Fibroblast of skin of right biceps (primary cell): ENCODE measurements at places on chromosomes 4 and X.

GRCh38 chrX:138986866-138987265, 275.3 kb upstream of the FGF13 start:
- no peak for DNase-seq

DNA sequence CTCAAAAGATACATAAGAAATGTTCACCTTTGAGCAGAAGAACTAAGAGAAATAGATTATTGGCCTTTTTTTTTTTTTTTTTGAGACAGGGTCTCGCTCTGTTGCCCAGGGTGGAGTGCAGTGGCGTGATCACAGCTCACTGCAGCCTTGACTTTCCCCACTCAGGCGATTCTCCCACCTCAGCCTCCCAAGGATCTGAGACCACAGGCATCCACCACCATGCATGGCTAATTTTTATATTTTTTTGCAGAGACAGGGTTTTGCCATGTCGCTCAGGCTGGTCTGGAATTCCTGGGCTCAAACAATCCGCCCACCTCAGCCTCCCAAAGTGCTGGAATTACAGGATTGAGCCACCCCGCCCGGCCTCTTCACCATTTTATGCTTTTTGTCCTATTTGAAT, 2.9 kb upstream of the TLR6 start:
- no peak for DNase-seq

DNA sequence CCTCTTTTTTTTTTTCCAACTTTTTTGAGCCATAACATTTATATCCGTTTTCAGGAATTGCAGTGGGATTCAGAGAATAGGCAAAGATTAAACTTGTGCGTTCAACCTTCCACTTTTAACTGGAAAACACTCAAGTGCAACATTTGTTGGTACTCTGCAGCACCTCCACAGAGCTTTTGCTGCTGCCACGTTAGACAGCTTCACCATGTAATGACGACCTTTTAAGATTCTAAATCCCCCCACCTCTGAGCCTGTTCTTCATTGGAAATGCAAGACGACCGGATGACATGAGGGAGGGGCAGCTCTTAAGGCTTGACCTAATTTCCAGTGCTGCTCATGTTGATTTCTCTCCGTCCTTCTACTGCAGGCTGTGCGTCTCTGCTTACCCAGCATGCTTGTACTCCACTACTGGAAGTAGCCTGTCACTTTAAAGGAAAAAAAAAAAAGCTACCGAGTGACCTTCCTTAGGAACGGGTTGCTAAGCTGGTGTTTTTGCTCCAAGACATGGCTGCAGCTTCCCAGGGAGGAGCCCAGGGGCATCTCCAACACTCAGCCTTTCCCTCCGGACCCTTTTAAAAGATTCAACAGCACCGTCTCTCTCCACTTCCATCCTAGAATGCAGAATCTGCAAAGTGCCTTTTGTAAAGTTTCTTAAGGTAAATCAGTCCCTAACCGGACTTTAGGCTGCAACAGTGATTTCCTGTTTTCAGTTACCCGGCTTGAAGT, at the start of gene CC2D2A:
CC2D2A (plus strand) TSS at position 481 of the 726 bp plus-strand sequence. CDS start 6,051 bp downstream, outside the sequence.
- DNase-seq: peak; percentile 23

- DNase-seq: peak; percentile 7
These were observed 258.1 kb upstream of the NEIL3 start for GRCh38 chr4:177051473-177052060.

DNA sequence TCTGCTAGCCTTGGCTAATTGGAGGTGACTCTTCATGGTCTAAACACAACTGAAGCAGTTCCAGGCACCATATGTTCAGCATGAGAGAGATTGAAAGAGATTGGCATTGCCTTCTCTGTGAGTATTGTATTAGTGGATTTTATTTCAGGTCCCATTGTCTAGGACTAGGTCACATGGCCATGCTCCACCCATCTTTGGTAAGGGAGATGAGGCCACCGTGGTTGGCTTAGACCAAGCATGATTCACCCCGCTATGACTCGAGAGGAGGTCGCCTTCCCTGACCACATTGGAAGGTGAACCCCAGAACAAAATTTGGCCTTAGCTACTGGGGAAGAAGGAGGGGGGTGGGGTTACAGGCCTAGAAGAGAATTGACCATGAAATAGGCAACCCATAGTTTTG, 109.9 kb upstream of the BCOR start:
- peak; percentile 38 for DNase-seq
